ENCODE measurements at places on chromosomes 11 and 22.

DNA sequence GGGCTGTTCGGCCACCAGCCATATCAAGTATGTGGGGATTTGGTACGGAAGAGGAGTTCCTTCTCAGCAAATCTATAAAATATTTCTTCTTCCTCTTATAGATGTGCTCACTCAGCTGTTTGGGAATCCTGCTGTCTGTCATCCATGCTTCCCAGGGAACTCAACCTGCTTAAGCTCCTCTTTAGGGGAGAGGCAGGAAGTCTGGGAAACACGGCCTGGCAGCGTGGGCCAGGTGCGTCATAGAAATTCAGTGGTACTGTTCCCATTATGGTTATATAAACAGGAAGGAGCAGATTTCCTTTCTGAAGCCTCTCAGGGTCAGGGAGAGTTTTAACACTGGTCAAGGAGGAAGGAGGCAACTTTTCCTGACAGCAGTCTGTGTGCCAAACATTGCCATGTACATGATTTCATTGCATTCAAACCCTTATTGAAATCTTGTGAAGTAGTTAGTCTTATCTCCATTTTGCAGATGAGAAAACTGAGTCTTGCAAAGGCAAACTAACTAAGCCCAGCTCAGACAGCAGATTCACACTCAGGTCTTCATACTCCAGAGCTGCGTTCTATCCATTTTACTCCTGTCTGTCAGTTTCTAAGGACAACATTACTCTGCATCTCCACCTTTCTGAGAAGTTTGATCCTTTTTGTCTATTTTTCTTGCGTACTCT is 35.4 kb upstream of the AMOTL1 start:
- no peak for DNase-seq

GRCh38 chr11:13769188-13769587 is 100.7 kb downstream of the FAR1 start:
- DNase-seq, result no peak

DNA sequence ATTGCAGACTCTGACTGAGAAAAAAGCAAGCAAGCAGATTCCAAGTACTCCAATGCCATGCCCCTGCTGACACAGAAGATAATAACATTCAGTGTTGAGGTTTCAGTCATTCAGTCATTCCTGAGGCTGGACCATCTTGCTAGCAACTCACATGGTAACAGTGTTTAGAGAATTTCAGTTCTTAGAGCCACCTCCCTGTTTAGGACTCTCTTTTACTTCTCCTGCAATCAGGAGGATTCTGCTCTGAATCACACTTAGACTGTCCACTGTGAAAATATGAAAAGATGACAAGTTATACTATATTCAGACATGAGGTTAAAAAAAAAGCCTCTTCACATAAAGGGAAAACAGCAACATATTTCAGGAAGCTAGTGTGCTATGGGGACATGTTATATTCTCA is 183.9 kb upstream of the CTSC start:
- no peak for DNase-seq

- no peak for DNase-seq
Measured at GRCh38 chr11:84524422-84525051, 1102.6 kb downstream of the DLG2 start.

GRCh38 chr22:24441406-24442351 is 14.3 kb downstream of the ADORA2A start:
- DNase-seq, result no peak

DNA sequence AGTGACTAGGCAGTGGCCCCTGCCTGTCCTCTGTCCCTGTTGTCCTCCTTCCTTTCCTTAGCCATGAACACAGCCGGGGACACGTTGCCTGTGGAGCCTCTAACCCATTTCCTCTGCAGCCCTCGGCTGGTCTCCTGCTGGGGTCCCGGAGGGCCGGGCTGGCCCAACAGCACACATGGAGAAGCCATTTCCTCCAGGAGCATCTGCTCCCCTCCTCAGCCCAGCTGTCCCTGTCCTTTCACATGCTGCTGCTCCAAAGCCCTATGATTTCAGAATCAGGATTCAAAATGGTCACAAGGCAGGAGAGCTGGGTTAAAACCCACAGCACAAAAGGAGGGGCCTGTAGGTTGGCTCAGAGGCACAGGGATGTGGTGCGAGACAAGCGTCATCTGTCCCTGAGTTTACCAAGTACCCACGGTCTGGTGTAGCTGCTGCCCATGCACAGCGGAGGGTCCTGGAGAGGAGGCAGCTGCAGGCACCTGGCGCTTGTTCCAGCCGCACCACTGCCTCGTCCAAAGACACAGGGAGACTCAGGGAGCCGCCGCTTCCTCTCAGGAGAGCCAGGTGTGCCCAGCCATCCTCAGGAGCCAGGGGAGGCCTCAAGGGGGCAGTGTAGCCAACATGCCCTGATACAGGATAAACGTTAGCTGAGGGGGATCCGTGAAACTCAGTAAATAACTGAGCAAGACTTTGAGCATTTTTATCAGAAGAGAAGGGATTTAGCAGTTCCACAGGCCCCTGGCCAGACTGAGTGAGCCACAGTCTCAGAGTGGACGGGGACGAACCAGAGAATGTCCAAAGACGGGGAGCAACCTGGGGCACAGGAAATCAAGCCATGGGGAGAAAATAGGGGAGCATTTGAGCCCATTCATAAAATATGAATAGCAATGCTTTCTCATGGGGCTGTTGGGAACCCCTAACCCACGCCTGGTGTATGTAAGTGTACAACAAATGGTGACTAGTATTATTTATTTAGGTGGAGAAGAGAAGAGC is 3.9 kb upstream of the VSIG10L2 start:
- no peak for DNase-seq

DNA sequence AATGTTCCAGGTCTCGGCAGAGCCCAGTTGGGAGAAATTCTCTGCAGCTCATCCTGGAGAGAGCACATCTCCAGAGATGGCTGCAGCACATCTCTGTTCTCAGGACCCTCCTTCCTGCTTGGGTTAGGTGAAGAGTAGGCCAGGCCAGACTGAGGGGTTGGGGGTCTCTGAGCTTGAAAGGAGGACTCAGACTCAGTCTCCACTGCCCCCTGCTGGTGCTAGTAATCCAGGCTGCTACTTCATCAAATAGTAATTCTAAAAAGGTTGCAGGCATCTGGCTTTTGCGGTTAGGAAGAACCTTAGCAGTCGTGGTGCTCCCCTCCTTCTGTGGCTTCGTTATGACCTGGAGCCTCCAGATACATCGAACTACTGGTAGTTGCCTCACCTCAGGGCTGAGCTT is 9.7 kb downstream of the TUB start:
- DNase-seq, result no peak

DNA sequence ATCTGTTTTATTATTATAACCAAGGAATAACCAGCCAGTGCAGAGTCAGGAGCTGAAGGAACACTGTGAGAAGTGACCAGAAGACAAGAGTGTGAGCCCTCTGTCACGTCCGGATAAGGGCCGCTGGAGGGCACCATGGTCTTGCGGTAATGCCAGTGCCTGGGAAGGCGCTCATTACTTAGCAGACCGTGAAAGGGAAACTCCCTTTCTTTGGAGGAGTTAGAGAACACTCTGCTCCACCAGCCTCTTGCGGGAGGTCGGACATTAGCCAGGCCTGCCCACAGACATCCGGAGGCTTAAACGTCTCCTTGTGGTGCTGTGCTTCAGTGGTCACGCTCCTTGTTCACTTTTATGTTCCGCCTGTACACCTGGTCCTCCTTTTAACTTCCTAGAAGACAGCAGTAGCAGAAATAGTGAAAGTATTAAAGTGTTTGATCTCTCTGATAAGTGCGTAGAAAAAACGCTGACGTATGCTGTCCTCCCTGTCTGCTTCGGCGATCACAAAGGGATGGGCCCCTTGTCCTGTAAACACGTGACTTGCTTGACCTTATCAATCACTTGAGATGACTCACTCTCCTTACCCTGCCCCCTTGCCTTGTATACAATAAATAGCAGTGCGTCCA is 120.6 kb upstream of the LMO1 start:
- no peak for DNase-seq

GRCh38 chr11:2215561-2216399 is 44.2 kb upstream of the TH start:
- DNase-seq, result no peak

- no peak for DNase-seq
Measured at GRCh38 chr11:44578279-44578678, 12.8 kb downstream of the CD82 start.

GRCh38 chr22:44161673-44162072 is 19.1 kb upstream of the PARVG start:
- no peak for DNase-seq

DNA sequence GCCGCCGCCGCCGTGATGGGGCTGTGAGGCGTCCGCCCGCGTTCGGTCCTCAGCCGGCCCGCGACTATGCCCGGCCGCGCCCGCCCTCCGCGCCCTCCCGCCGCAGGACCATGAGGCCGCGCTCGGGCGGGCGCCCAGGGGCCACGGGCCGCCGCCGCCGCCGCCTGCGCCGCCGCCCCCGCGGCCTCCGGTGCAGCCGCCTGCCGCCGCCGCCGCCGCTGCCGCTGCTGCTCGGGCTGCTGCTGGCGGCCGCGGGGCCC is 215 bp downstream of the ZNRF3 start:
- DNase-seq, result no peak

- no peak for DNase-seq
Measured at GRCh38 chr11:66221012-66221411, 47.4 kb upstream of the RAB1B start.

DNA sequence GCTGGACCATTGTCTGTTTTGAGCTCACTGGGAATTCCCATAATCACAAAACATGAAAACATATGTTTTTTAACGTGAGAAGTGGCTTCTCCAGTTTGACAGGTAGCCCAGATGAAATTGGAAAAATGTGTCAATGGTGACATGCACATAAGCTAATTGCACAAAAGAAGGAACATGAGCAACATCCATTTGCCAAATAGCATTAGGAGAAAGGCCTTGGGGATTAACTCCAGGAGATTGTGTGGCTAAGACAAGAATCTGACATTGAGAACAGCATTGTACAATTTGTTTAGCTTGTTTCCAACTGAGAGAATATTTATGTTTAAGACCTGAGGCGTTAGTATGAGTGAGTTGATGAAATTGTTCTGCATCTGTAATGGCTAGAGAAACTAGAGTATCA is 147.0 kb upstream of the API5 start:
- DNase-seq, result no peak

GRCh38 chr22:35452351-35452781 is 52.4 kb downstream of the MCM5 start:
- no peak for DNase-seq

DNA sequence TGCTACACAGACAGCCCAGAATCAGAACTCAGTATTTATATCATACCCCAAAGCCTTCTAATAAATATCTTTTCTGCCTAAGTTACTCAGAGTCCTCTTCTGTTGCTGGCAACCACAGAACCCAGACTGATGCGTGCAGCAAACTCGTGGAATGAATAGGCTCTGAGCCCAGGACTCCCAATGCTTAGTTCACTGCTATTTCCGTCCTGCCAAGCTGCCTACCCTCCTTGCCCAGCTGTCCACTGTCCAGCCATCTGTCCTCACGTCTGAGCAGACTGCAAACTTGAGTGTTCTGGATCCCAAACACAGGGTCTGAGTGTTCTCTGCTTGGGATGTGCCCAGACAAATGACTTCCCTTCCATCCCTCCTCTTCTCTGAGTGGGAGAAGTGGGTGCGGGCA is 19.4 kb downstream of the PTPN5 start:
- DNase-seq, result no peak

DNA sequence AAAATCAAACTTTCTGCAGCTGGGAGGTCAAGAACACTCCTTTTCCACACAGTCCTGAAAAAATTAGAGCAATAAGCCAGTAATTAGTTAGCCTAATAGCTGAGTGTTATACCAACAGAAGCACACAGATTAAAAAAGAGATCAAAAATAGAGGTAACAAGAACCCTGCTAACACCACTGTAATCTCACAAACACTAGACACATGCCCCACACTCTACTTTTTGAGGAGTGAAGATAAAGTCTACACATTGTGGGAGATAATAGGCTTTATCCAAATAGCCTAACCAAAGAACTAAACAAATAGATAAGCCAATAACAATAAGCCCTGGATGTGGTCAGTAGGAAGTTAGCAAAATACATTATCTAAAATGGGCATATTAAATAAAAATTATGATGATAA is 372.7 kb upstream of the ANO5 start:
- DNase-seq, result no peak

GRCh38 chr22:37193629-37194191 is 5.7 kb upstream of the C1QTNF6 start:
- no peak for DNase-seq

- DNase-seq, result no peak
Measured at GRCh38 chr11:93034031-93034722, 64.7 kb downstream of the MTNR1B start.

DNA sequence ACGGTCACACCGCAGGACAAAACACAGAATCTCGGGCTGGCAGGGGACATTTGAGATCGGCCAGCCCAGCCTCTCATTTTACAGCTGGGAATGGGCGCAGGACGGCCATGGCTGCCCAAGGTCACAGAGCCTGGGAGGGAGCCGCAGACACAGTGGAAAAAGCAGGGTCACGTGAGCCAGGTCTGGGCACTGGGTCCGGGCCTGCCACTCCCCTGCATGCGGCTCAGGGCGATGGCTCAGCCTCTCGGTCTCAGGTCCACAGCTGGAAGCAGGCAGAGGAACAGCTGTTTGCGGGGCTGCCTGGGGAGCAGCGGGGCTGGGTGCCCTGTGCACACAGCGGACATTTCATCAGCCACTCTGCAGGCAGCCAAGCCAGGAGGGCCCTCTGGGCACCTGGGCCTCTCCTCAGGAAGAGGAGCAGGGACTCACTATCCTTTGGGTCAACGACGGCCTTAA is 10.4 kb upstream of the PPARA start:
- DNase-seq, result no peak

GRCh38 chr22:34055525-34056200 is 135.4 kb upstream of the LARGE1 start:
- no peak for DNase-seq

GRCh38 chr22:24580276-24580675 is 12.6 kb downstream of the LRRC75B start:
- DNase-seq, result no peak

GRCh38 chr11:127693686-127694085 is 693.1 kb upstream of the KIRREL3 start:
- DNase-seq, result no peak

GRCh38 chr11:12043221-12043620 is 34.8 kb upstream of the DKK3 start:
- DNase-seq, result no peak

- DNase-seq, result no peak
Measured at GRCh38 chr11:3382613-3383285, 3.8 kb upstream of the ZNF195 start.

DNA sequence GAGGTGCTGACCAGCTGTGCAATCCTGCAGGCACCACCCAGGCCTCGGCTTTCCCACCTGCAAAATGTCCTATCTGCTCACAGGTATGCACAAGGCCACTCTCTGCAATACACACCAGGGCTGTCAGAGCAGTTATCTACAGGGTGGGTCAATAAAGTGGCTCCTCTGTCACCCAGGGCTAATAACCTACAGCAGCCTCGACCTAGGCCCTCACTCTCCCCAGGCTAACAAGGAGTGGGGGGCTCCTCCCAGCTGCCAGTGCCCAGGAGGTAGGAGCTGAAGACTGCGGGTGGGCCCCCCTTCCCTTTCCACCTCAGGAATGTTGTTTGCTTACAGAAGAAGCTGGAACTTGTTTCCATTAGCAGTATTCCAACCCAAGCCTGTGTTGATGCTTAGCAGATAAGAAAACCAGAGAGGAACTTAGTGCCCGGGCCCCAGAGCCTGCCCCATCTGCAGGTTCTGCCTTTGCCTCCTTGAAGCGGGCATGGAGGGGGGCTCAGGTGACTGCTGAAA is 26.8 kb downstream of the MYH9 start:
- no peak for DNase-seq

All from memory B cell (primary cell).